Glutamatergic neuron (in vitro differentiated cells): ENCODE measurements at places on chromosomes 6 and 20. TPM values are rescaled to one million over a fixed set of nuclear protein-coding genes. Genes with fewer than 3 reads are reported as not detected.
A peak's percentile ranks its signal among the peaks of the same experiment; 100 is the strongest.

RNF39 gene
- total RNA-seq = not detected

UBR2 gene
- 32.3 TPM for total RNA-seq

PHACTR3 gene
- total RNA-seq = 37.0 TPM

MAS1L gene
- not detected for total RNA-seq

RAB44 gene
- total RNA-seq = not detected

MEI4 gene
- 0.86 TPM for total RNA-seq

GPR63 gene
- total RNA-seq = 6.6 TPM

PRR18 gene
- not detected for total RNA-seq

DNA sequence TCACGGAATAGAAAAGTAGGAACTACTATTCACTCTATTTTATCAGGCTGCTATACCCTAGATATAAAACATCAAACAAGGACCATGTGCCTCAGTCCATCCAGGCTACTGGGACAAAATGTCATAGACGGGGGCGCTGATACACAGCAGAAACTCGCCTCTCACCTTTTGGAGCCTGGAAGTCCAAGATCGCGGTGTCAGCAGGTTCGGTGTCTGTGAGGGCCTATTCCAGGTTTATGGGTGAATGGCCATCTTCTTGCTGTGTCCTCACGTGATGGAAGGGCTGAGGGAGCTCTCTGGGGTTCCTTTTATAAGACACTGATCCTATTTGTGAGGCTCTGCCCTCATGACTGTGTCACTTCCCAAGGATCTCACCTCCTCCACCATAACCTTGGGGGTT is 89.5 kb downstream of the DLL1 start:
- DNase-seq = no peak
- peaks cover 19% of the 10 kb centered on the region for H3K36me3 ChIP-seq

GRCh38 chr6:63897459-63897858 is 261.9 kb downstream of the PHF3 start:
- H3K27me3 ChIP-seq = no peaks in the 10 kb centered on the region
- no peak overlapping the region for H3K4me3 ChIP-seq
- no peak overlapping the region for H3K27ac ChIP-seq
- DNase-seq = no peak
- H3K4me1 ChIP-seq = no peaks in the 10 kb centered on the region

DNA sequence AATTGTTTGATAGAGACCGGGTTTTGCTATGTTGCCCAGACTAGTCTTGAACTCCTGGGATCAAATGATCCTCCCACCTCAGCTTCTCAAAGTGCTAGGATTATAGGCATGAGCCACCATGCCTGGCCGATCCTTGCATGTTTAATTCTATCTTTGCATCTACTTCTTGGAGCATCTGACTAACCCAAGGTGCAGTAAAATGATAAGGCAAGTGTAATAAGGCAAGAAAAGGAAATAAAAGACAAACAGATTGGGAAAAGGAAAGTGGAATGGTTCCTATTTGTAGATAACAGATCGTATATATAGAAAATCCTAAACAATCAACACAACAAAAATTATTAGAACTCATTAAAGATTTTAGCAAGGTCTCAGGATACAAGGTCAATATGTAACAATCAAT is 36.8 kb upstream of the SNX9 start:
- H3K27ac ChIP-seq = no peak overlapping the region
- H3K27me3 ChIP-seq = peaks cover 2% of the 10 kb centered on the region
- no peak for DNase-seq
- no peak overlapping the region for H3K4me3 ChIP-seq

DNA sequence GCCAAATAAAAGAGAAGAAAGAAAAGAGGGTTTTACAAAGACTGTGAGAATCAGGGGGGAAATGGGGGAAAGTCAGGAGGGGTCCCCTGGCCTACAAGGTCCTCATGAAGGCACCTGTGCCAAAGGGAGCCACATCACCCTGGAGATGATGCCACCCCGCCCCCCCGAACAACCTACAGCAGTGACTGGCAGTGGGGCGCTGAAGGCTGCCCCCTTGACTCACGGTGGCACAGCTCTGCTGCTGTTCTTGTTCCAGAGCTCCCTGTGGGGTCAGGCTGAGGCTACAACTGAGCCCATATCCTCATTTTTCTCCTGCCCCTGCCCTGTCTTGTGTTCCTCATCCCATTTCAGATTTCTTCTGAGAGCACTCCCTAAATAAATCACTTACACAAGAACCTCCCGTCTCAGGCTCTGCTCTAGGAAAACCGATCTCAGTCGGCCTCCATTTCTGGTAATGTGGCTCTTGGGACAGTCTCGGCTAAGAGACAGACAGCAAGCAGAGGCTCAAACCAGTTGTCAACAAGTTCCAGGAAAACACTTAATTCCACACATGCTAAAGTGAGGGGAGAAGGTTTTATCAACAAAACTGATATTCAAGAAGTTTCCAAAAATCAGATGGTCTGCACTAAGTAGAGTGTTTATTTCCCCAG is 105.7 kb downstream of the SNAP25 start:
- H3K27me3 ChIP-seq = peaks cover 4% of the 10 kb centered on the region
- H3K36me3 ChIP-seq = peaks cover 7% of the 10 kb centered on the region
- H3K4me1 ChIP-seq = peaks cover 6% of the 10 kb centered on the region
- DNase-seq = no peak
- H3K4me3 ChIP-seq = no peak overlapping the region

GRCh38 chr6:3523271-3523670 is 66.4 kb upstream of the SLC22A23 start:
- H3K4me3 ChIP-seq = peak overlapping the region; percentile 5
- DNase-seq = no peak
- no peak overlapping the region for H3K27ac ChIP-seq
- H3K4me1 ChIP-seq = peaks cover 28% of the 10 kb centered on the region
- H3K36me3 ChIP-seq = no peaks in the 10 kb centered on the region

GRCh38 chr20:1896484-1897258 is 1.5 kb downstream of the SIRPA start:
- peaks cover 8% of the 10 kb centered on the region for H3K4me1 ChIP-seq
- DNase-seq = no peak
- H3K27ac ChIP-seq = no peak overlapping the region

DNA sequence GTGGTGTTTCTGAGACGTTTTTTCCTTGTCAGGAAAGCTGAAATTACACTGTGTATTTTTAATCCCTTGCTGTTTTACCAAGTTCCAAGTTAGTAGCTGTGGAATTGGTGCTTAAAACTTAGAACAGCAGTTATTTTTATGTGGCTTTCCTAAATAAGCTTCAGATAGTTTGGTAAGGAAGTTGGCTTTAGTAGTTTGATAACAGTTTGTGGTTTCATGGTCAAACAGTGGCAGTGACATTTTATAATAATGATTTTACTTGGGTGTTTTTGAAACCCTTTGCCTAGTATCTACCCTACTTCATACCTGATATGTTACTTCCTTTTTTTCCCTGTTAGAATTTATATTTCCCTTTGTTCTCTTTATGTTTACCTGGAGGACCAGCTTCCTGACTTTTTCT is 164.9 kb downstream of the JARID2 start:
- no peak overlapping the region for H3K4me3 ChIP-seq
- DNase-seq = no peak
- peaks cover 58% of the 10 kb centered on the region for H3K4me1 ChIP-seq
- H3K36me3 ChIP-seq = no peaks in the 10 kb centered on the region

DNA sequence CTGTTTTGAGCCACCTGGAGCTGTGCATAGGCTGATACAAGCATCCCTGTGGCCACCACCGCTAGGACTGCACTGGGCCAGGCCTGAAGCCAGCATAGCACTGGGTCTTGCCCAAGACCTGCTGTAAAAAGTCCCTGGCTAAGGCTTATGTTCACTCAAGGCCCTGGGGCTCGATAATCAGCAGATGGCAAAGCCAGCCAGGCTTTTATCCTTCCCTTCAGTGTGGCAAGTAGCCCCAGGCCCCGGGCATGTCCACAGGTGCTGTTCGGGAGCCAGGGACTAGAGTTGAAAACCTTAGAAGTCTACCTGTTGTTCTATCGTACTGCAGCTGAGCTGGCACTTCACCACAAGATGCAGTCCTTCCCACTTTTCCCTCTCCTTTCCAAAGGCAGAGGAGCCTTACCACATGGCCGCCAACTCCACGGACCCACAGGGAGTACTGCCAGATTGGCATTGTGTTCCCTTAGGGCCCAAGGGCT is 226.4 kb upstream of the ZNF217 start:
- no peak overlapping the region for H3K4me3 ChIP-seq
- DNase-seq = no peak
- no peaks in the 10 kb centered on the region for H3K27me3 ChIP-seq

- H3K36me3 ChIP-seq = no peaks in the 10 kb centered on the region
- no peak overlapping the region for H3K27ac ChIP-seq
These were observed 165.9 kb upstream of the IRAK1BP1 start for GRCh38 chr6:78701407-78701806.

- peaks cover 15% of the 10 kb centered on the region for H3K4me1 ChIP-seq
- H3K36me3 ChIP-seq = no peaks in the 10 kb centered on the region
- DNase-seq = no peak
- no peak overlapping the region for H3K27ac ChIP-seq
These were observed 67.2 kb downstream of the GJA10 start for GRCh38 chr6:89961481-89961880.

DNA sequence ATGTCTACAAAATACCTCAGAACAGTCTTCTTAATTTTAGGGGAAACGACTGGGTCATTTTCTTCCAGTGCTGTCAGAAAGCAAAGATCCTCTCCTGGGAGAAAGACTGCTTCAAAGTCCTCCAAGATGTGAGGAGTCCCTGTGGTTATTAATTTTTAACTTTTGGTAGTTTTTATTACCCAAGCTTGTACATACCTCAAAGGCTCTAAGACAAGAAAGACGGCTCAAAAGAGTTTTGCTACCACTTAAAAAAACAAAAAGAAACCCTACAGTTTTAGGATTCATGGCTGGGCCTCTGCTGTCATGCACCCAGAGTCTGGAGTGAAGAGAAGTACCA is 56.1 kb upstream of the APCDD1L start:
- no peak for DNase-seq
- H3K27me3 ChIP-seq = peaks cover 7% of the 10 kb centered on the region
- no peak overlapping the region for H3K27ac ChIP-seq
- no peaks in the 10 kb centered on the region for H3K36me3 ChIP-seq
- peaks cover 1% of the 10 kb centered on the region for H3K4me1 ChIP-seq
- no peak overlapping the region for H3K4me3 ChIP-seq

- H3K36me3 ChIP-seq = peaks cover 4% of the 10 kb centered on the region
- no peaks in the 10 kb centered on the region for H3K27me3 ChIP-seq
- H3K4me1 ChIP-seq = peaks cover 3% of the 10 kb centered on the region
- H3K4me3 ChIP-seq = no peak overlapping the region
- DNase-seq = peak; percentile 69
These were observed 9.9 kb upstream of the RFPL4B start for GRCh38 chr6:112337209-112337638.

- no peak for DNase-seq
- no peak overlapping the region for H3K27ac ChIP-seq
- H3K36me3 ChIP-seq = no peaks in the 10 kb centered on the region
- H3K4me1 ChIP-seq = peaks cover 3% of the 10 kb centered on the region
- H3K27me3 ChIP-seq = peaks cover 51% of the 10 kb centered on the region
- peak overlapping the region; percentile 38 for H3K4me3 ChIP-seq
These were observed 767 bp upstream of the PAX1 start for GRCh38 chr20:21704408-21705385.

GRCh38 chr6:36691612-36692011 is 6.0 kb upstream of the RAB44 start:
- H3K27me3 ChIP-seq = peaks cover 8% of the 10 kb centered on the region
- no peak overlapping the region for H3K4me3 ChIP-seq
- H3K4me1 ChIP-seq = peaks cover 2% of the 10 kb centered on the region
- H3K36me3 ChIP-seq = no peaks in the 10 kb centered on the region
- H3K27ac ChIP-seq = no peak overlapping the region

- H3K27me3 ChIP-seq = no peaks in the 10 kb centered on the region
- no peaks in the 10 kb centered on the region for H3K36me3 ChIP-seq
- no peak for DNase-seq
- no peak overlapping the region for H3K27ac ChIP-seq
These were observed 312.1 kb upstream of the MAN1A1 start for GRCh38 chr6:119661628-119662027.

DNA sequence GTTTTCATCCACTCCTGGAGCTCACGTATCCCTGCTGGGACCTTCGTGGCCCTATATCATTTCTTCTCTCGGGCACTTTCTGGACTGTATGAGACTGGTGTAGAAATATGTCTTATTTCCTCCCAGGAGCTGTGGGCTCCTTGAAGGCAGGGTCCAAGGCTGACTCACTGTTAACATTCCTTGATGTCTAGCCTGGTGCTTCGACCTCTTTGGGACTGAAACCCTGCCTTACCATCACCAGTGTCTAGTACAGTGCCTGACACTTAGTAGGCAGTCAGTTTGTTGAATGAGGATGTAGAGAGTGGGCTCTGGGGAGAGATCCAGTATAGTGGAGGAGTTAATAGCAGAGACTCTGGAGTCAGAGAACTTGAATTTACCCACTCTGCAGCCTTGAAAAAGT is 23.6 kb downstream of the POFUT1 start:
- no peaks in the 10 kb centered on the region for H3K4me1 ChIP-seq
- DNase-seq = no peak
- H3K27me3 ChIP-seq = no peaks in the 10 kb centered on the region

DNA sequence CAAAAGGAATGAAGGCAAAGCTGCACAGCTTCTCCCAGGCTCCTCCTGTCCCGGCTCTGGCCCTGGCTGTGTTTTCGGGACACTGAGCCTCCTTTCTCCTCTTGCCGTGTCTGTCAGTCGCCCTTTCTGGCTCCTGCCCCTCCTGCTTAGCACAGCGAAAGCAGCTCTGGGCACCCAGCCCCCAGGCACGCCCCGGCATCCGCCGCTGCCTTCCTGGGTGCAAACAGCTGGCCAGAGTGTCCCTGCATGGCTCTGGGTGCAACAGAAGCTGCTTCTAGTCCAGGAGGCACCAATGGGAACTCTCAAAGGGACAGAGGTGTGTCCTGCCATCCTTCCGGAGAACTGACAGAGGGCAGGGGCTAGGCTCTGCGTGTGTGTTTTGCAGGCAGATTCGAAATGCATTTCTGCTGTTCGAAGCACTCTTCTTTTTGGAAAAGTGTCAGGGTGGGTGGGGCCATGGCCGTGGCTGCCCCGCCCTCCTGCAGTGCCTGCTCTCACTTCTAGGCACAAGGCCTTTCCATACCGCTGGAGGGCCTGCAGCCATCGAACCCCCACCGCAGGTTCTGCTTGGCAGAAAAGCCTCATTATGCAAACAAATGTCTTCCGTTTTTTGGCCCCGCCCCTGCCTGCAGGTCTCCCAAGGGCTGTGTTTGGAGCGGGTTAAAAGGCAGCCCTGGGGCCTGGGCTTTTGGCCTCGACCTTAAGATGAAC is 15.5 kb downstream of the COL9A3 start:
- peak overlapping the region; percentile 78 for H3K27ac ChIP-seq
- H3K4me3 ChIP-seq = peak overlapping the region; percentile 7
- peaks cover 4% of the 10 kb centered on the region for H3K27me3 ChIP-seq
- peaks cover 28% of the 10 kb centered on the region for H3K4me1 ChIP-seq
